ENCODE measurements at places on chromosomes 11 and 22.

DNA sequence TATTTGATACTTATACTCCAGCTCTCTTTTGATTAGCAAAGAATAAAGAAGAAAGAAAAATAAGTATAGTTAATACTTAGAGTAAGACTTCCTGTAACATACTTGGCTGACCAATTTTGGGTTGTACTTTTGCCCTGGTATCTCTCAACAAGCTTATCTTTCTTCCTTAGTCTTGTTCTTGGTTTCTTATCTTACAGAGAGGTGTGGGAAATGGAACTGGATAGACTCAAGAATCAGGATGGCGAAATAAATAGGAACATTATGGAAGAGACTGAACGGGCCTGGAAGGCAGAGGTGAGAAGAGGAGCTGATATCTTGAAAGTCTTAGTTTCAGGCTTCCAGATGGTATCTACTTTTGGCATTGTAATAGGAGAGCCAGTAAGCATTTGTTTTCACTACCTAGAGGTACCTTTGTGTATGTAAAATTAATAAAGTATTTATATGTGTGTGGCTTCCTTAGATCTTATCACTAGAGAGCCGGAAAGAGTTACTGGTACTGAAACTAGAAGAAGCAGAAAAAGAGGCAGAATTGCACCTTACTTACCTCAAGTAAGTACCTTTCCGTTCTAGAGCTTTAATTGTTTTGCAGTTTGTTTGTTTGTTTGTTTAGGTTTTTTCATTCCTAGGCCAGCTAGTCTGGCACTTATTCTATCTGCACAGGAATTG, 11.3 kb upstream of the BACE1-AS start:
- DNase-seq = no peak

GRCh38 chr11:12176410-12176809, 66.0 kb downstream of the MICAL2 start:
- DNase-seq = no peak

- peak; percentile 83 for DNase-seq
These were observed 44.3 kb downstream of the POLD3 start for GRCh38 chr11:74636630-74637184.

DNA sequence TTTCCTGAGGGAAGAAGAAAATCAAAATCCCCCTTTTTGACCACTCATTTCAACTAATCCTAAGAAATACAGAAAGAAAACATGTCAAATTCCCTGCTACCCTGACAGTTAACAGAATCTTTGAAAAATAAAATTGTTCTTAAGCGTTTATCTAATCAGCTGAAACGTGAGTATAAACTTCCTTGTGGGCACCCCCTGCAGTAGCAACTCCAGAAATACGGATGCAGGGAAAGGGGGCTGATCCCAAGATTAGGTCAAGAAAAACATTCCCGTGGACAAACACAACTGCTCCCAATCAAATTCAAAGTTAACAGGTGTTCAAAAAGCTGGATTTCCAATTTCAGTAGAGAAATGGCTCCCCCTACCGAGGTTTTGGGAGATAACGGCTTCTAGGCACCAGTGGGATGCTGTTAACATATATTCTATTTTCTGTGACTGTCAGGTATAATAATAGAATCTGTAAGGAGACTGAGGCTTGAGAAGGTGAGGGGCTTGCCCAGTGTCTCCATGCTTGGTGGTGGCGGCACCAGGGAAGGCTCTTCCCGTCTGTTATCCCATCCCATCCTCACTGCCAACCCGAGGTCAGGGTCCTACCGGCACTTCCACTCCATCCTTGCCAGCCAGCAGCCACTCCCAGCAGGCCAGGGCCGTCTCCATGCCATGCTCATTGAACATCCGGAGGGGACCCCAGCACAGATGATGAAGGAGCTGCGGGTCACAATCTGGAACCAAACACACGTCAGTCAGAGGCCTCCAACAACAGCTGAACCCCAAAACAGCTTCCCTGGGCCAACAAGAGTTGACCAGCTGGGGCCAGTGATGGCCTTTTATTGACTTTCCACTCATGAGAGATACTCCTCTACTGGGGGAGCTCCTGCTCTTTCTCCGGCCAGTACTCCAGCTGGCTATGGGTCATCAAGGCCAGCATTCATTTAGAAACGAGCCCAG, 32.0 kb upstream of the SERPIND1 start:
- peak; percentile 35 for DNase-seq

DNA sequence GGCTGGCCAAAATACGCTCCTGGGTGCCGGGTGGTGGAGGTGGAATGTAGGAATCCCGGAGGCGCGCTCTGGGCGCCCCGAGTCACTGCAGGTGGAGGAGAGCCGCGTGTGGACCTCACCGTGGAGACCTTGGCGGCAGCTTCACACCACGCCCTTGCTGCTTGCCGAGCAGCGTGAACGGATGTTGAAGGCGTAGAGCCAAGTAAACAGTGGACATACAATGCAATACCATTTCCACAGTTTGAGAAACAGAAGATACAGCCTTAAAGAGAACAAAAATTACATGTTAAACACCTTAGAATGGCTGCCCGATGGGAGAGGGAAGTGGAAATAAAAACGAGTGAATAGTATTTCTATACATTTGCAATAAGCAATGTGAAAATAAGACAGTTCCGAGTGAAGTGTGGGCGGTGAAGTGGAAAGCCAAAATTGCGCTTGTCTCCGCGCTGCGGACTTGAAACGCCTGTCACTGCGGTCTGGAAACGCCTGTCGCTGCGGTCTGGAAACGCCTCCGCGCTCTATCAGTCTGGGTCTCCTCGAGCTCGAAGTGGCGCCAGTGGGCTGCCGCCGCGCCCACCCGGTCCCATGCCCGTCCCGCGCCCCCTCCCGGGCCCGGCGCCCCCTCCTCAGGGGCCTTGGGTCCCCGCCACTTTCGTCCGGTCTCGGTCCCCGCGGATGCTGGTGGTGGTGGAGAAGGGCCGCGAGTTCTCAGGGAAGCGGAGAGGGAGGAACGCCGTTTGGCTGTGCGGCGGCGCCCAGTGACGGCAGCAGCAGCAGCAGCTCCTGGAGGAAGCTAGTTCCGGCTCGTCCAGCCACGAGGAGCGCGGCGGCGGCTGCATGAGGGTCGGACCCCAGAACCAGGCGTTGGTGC, 1.6 kb downstream of the NCR3LG1 start:
- peak; percentile 87 for DNase-seq

- DNase-seq = no peak
These were observed 12.9 kb upstream of the MUC6 start for GRCh38 chr11:1049431-1049891.

DNA sequence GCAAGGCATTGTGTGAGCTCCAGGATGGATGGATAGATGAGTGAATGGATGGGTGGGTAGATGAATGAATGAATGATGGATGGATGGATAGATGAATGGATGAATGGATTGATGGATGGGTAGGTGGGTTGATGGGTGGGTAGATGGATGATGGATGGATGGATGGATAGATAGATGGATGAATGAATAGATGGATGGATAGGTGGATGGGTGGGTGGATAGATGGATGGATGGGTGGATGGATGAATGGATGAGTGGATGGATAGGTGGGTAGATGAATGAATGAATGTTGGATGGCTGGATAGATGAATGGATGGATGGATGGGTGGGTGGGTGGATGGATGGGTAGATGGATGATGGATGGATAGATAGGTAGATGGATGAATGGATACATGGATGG, 33.5 kb downstream of the DHCR7 start:
- DNase-seq = no peak

DNA sequence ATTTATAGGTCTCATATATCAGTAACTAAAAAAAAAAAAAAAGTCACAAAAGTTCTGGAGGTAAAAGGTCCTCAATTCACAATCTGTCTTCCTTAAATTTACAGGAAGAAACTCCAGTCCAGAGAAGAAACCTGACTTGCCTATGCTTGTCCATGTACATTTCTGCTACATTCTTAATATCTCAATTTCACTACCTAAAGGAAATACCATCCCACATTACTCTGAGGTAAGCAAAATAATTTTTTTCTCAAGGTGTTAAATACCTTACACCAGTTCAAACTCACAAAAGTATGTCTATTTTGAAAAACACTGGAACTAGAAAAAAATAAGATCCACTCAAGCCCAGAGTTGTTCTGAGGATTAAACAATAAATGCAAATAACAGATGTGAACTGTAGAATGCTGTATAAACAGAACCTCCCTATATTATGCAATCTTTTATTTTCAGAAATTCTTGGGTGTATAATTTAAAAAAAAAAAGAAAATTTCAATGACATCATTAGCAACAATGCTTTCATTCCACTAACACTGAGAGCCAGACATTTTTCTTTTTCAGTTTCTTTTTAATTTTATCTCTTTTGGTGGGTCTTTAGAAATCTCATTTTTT, 49.9 kb upstream of the GDPD4 start:
- DNase-seq = no peak

DNA sequence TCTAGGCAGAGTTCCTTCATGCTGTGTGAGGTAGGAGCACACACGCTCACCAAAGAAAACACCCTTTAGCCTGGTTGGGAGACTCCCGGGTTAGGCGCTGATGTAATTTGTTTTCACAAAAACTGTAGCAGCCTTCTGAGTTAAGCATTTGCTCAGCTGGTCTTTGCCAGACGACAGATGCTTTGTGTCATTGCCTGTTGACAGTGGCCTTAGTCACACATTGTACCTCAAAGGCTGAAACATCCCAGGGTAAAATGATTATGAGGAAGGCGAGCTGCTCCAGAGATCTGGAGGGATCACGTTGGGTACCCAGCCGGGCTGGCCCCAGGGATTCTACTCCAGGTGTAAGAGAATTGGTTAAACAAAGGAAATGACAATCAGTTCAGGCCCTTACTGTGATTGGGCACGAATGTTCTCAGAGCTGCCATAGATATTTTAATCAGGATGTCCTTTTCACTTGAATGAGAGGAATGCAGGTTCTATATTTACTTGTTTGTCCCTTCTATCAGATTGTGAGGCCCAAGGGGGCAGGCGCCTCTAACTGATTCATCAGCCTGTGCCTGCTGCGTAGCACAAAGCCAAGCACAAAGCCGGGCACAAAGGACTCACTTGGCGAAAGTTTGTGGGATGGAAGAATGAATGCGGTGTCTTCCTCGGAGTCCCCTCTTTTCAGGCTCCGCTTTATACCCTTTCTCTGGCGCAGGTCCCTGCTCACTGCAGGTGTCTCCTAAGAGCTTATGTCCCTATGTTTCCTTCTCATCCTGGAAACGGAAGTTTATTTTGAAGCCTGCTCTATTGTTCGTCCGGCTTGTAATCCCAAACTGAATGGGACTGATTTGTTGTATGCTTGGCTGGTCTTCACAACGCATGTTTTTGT, 47.1 kb downstream of the ADM start:
- peak; percentile 86 for DNase-seq

GRCh38 chr11:83477772-83478171, 191.6 kb upstream of the CCDC90B start:
- DNase-seq = no peak

DNA sequence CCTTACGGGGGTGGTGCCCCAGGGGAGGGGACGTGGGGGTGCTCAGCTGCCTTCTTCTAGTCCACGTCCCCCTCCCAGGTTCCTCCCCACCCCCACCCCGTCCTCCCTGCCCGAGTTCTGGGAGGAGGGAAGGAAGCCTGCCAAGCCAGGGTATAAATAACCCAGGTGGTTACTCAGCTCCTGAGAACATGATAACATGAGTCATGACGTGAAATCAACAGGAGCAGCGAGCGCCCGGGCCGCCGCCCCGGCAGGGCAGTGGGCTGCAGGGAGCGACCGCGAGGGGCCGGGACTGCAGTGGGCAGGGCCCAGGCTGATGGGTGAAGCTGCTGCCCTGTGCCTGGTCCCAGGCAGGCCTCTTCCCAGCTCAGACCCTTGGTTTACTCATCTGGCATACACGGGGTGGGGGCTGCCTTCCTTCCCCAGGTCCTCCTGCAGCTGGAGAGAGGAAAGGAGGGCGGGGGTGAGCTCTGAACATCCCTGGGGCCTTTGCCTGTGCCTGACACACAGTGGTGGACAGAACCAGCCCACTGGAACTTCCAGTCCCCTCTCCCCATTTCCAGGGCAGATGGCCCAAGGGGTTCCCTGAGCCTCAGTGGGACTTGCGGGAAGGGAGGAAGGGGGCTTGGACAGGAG, 8.8 kb upstream of the PDGFB start:
- DNase-seq = peak; percentile 80

DNA sequence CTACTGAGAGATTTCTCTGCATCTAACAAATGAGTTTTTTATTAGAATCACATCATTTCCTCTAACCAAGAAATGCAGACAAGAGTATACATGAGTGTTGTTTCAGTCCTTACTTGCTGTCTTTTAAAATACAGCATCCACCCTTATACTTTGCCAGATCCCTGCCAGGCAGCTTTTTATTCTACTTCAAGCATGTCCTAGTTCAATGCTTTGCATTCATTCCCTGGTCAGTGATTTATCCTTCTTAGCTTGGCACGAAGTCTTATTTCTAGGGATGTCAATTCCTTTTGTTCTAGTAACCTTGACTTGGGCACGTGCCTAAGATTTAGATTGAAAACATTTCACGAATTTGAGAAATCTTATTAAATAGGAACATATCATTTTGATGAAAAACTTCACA, 307.2 kb upstream of the MPPED2 start:
- DNase-seq = no peak

GRCh38 chr11:101446726-101447125, 137.1 kb downstream of the TRPC6 start:
- DNase-seq = peak; percentile 33

GRCh38 chr22:20853236-20853660, 5.4 kb downstream of the PI4KA start:
- no peak for DNase-seq

DNA sequence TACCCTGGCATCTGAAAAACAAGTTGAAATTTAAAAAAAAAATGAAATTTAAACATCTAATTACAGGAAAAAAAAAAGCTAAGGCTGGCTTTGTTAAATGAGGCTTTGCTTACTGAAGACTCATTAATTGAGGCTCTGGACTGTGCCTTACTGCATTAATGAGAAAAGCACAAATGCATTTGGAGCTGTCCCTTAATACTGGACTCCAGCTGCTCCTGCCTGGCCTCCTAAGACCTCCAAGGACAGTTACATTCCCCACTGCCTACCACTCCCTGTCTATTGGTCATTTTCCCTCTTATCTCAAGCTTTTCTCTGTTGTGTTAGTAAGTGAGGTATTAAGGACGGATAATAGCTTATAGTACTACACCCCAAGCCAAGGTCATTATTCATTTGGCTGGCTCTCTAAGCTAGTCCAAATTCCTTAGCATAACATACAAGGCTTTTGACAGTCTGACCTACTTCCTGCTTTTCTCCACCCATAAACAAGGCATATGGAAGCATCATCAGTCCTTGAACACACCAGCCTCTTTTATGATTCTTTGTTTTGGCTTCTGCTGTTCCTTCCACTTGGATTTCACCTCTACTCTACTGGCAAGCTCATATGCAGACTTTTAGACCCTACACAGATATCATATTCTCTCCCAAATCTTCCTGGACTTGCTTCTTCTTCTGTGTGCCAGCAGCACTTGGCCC, 62.5 kb downstream of the USP35 start:
- DNase-seq = peak; percentile 27

- peak; percentile 45 for DNase-seq
These were observed 10.9 kb downstream of the OMP start for GRCh38 chr11:77113382-77114088.

- DNase-seq = no peak
These were observed 89.4 kb upstream of the CLMP start for GRCh38 chr11:123284454-123284853.
